Activated T-cell treated with anti-CD3 and anti-CD28 coated beads for 4 hours (primary cell): ENCODE measurements at places on chromosomes 2 and 18.

DNA sequence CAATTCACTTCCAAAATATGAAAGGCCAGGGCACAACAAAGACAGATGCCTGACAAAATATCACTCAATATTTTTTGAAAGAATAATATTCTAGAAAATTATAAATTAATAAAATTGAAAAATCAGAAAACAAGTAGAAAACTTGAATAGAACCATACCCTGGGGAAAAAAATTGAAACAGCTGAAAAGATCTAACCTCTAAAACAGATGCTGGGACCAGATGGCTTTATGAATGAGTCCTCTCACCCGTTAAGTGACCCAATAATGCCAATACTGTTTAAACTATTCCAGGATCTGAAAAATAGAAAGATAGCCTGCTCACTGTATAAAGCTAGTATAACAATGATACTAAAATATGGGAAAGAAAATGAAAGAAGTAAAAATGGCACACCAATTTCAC lies 322.3 kb upstream of the VWC2L start:
- DNase-seq, result no peak

DNA sequence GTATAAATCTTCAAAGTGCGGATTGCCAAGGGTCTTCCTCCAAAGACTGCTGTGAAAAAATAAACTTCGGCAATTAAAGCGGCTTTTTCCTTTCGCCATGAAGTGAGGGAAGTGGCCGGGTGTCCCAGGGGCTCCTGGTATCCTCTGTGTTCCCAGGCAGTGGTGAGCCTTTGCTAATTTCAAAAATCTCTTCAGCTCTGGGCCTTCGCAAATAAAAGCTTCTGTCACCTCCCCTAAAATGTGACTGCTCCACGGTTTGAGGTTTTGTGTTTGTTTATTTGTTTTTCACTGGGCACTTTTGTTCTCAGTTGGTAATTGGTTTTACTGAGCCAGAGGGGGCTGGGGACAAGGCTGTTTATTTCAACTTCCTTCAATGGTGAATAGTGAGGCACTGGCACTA lies 270.1 kb upstream of the POU3F3 start:
- DNase-seq, result no peak

DNA sequence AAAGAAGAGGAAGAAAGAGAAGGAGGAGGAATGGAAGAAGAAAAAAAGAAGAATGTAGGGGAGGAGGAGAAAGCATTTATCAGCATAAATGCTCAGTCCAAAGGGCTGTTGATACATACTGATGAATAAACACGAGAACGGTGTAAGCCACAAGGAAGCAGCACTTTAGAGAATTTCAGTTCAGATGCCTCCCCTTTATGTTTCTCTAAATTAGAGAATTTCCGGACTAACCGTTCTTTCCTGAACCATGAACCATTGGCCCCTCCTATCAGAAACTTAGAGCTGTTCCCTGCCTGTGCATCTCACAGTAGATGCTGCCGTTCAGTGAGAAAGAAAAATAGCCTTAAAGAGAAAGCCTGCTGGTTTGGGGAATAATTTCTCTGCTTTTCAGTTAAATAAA lies 49.2 kb upstream of the TUBA3D start:
- DNase-seq, result no peak

GRCh38 chr18:8863427-8863826 lies 158.1 kb downstream of the MTCL1 start:
- no peak for DNase-seq

DNA sequence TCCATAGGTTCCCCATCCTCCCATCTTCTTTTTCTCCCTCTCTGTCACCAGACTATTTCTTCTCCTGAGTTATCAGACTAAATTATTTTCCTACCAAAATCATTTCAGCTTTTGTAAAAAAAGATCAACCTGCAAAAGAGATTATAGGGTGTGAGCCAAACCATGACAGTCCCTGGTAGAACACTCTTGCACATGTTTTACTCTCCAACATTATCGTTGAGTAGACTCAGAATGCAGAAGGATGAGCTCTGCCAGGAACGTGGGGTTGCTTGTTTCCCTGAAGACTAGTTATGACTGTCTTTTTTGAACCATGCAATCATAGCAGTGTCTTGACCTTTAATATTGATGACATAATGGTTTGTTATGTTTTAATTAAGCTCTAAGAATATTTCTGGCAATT lies 360.1 kb upstream of the VWC2L start:
- DNase-seq, result no peak

DNA sequence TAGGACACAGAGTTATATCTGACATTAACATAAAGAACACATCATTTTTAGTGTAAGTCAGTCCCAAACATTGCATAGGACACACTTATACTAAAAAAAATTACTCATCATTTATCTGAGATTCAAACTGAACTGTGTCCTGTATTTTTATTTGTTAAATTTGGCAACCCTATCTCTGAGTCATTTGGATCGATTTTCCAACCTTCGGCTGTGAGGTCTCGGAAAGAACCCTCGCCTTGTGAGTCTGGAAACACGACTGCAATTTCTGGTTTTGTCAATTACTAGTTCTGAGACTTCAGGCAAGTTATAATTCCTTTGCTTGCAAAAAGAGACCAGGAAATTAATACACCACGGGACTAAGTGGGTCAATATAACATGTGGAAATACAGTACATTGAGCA lies 14.0 kb downstream of the ATP8B1 start:
- DNase-seq, result no peak

DNA sequence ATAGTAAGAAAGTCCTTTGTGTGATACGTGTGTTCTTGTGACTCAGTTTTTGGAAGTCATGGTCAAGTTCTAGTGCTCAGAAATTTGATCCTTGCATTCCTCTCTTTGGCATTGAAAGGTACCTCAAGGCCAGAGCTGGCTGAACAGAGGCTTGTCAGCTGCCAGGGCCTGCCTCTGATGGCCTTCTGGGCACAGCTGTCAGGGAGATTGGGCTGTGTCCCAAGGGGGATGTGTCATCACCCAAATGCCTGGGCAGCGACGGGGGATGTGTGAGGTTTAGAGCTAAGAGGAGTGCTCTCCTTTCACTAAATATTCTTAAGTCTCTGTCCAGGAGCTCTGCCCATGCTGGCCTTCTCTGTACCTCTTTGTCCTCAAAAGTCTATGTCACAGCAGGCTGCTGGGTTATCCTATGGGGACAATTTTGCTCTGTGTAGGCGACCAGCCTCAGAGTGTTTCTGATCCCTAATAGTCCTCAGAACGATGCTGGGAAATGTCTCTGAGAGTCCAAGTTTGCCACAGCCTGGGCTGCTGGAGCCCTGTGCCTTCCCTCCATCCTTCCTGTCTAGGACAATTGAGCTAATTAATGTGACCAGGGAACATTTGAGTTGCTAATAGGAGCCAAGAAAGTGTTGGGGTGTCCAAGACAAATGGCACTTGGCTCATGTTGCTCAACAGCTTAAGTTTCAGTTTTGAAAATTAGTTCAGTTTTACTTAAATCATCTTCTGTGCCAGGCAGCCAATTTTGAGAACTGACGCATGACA lies 115.4 kb upstream of the ZNF521 start:
- no peak for DNase-seq

GRCh38 chr2:197072533-197072932 lies 146.0 kb upstream of the PGAP1 start:
- no peak for DNase-seq

GRCh38 chr2:72341639-72342038 lies 194.0 kb upstream of the CYP26B1 start:
- no peak for DNase-seq

- no peak for DNase-seq
Measured at GRCh38 chr2:191797942-191798876, 48.7 kb downstream of the CAVIN2 start.

- no peak for DNase-seq
Measured at GRCh38 chr2:11411244-11411643, 54.7 kb downstream of the E2F6 start.
